ENCODE measurements at places on chromosomes 13 and 19.

GRCh38 chr19:43656436-43656835, 13.5 kb downstream of the PLAUR start:
- no peak for DNase-seq

DNA sequence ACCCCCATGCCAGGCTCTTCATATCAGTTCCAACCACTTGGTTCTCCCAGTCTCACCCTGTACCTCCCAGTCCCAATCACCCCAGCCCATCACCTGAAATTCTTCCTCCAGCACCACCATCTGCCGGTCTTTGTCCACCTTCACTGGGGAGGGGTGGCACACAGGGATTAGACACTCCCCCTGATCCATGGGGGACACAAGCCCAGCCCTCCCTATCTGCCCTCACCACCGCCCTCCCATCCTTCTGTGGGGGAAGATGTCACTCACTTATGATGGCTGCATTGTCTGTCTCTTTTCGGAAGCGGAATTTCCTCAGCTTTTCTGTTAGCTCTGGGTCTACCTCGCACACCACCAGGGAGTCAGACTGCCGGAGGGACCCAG, 685 bp downstream of the GMFG start:
- DNase-seq = no peak

DNA sequence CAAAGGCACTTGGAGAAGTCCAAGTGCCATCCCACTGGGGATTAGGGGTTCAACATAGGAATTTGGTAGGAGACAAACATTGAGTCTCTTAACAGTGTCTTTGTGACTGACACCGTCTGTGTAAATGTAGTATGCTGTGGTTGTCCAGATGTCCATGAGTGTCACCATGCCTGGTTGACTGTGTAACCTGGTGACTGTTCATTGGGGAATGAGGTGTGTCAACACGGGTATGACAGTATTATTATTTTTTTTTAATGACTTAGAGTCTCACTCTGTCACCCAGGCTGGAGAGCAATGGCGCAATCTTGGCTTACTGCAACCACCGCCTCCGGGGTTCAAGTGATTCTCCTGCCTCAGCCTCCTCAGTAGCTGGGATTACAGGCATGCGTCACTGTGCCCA, 16.2 kb downstream of the PKN1 start:
- no peak for DNase-seq

DNA sequence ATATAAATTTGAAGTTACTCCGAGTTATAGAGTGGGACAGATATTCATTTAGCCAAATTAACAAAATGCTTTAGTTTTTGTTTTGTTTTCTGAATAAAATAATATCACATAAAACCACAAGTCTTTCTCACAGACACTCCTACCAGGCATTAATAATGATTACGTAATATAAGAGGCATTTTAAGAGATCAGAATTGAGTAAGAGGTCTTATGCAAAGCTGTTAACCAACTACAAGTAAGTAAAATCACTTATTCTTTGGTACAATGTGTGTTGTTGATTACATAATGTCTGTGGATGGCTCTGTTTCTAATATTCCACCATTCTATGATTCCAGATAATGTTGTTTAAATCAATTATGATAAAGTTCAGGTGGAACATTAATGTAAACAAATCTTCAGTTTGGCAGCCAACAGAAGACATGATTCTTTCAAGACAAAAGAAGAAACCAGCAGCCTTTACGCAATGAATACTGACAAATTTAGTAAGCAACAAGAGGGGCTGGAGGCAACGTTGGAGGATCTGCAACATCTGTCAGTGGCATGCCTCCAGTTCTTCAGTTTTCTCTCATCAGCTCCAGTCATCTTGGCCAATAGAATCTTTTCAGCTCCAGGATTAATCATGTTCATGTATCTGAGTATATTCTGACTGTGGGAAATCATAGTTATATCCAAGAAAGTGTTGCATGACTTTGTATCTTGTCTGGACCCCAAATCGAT, 403.8 kb downstream of the SLITRK5 start:
- DNase-seq = no peak

- no peak for DNase-seq
Observed at GRCh38 chr19:53864308-53864836, 3.3 kb upstream of the MYADM start.

DNA sequence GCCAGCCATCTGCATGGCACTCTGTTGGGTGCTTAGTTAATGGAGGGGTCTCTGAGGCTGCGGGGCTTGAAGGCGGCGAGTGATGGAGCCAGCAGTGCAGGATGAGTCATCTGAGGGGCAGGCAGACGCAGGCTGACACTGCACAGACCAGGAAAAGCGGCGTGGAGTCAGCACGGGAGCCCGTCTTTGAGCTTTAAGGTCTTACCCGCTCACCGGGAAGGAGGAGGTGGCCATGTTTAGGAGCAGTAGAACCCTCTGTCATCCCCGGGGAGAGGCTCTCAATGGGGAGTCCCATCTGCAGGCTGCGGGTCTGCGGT, 13.1 kb downstream of the NAXD start:
- no peak for DNase-seq

GRCh38 chr13:113508521-113509254, 18.2 kb upstream of the DCUN1D2 start:
- DNase-seq = no peak

DNA sequence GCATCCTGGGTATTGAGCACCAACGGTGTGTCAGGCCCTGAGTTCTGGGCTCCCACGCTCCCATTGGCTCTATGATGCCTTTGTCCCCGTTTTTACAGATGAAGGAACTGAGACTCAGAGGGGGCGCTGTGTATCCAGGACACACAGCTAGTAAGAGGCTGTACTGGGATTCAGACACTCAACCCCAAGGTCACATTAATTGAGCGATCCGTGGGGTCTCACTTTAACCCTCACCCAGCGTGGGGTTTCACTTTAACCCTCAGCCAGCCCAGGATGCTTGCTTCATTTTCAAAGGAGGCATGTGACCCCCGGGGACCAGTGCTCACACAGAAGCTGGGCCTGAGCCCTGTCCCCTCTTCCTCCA, 42.6 kb downstream of the CYP4F22 start:
- no peak for DNase-seq

DNA sequence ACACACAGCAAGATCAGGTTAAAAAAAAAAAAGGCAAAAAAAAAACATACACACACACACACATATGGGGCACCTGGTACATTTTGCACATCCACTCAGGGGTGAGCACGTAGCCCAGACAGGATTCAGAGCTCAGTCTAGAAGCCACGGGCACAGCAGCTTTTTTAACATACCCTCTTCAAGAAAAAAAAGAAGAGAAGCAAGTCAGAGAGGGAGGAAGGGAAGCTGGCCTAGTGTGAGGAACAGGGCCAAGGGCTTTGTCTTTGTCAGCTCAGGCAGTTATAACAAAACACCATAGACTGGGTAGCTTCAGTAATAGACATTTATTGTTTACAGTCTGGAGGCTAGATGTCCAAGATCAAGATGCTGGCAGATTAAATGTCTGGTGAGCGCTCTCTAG, 2.3 kb upstream of the TPM4 start:
- no peak for DNase-seq

DNA sequence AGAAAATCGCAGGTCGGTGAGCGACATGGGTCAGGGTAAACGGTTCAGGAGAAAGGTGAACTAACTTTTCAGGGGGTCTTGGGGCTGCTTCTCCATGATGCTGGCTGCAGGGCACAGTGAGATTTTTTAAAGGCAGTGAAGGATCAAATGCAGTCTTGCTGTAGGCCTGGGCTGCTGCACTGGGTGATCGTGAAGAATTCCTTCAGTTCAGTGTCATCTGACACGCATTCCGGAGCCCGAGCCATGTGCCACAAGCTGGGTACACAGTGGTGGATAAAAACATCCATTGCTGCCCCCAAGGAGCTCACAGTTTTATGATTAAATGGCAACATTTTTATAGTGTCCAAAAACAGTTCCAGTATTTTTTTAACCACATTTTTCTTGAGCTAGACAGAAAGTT, 56.3 kb upstream of the GPR12 start:
- no peak for DNase-seq

DNA sequence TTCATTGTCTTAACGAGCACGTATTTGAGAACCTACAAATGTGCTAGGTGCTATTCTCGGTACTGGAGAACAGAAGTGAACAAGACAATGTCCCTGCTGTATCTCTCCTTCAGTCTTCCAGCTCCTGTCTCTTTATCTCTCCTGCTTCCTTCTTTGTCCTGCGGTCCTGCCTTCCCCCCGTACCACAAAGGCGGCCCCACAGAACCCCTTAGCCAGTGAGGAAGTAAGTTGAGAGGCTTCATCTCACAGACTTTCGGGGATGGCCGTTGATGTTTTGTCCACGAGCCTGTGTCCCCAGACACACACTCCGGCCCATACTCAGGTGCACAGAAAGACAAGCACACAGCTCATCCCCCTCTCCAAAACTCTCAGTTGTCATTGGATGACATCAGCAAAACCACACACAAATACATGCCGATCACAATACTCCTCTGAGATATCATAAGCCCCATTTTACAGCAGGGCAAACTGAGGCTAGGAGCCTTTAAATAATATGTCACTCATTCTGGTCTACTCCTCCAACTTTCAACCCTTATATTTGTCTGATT, 507 bp upstream of the SWSAP1 start:
- no peak for DNase-seq

GRCh38 chr13:49046002-49046401, 70.3 kb downstream of the FNDC3A start:
- DNase-seq = no peak

GRCh38 chr19:5943045-5943444, 29.0 kb downstream of the CAPS start:
- no peak for DNase-seq
